ENCODE measurements at places on chromosomes 6 and 20. TPM values are rescaled to one million over a fixed set of nuclear protein-coding genes. Genes with fewer than 3 reads are reported as not detected.

Gene DAAM2
- total RNA-seq = 0.04 TPM

Gene FAM217A
- not detected for total RNA-seq

Gene FLRT3
- total RNA-seq = 2.2 TPM

Gene AAR2
- 41.5 TPM for total RNA-seq

Gene BFSP1
- 5.1 TPM for total RNA-seq

Gene PLCB1
- 0.40 TPM for total RNA-seq

Gene SAMD5
- total RNA-seq = 0.62 TPM

Gene HEY2
- not detected for total RNA-seq

Measured in A549 treated with Mapracorat at 1 μM for 4 hours (cell line).